ENCODE measurements at places on chromosomes 16 and 17.
A peak's percentile ranks its signal among the peaks of the same experiment; 100 is the strongest.

GRCh38 chr17:59954856-59955255 lies 9.7 kb downstream of the RNFT1 start:
- DNase-seq: no peak

- no peak for DNase-seq
Observed at GRCh38 chr17:16923097-16923903, 48.6 kb downstream of the TNFRSF13B start.

GRCh38 chr17:11461993-11462548 lies 136.2 kb upstream of the DNAH9 start:
- DNase-seq: no peak

- DNase-seq: no peak
Observed at GRCh38 chr17:80882323-80882722, 109.3 kb upstream of the CHMP6 start.

DNA sequence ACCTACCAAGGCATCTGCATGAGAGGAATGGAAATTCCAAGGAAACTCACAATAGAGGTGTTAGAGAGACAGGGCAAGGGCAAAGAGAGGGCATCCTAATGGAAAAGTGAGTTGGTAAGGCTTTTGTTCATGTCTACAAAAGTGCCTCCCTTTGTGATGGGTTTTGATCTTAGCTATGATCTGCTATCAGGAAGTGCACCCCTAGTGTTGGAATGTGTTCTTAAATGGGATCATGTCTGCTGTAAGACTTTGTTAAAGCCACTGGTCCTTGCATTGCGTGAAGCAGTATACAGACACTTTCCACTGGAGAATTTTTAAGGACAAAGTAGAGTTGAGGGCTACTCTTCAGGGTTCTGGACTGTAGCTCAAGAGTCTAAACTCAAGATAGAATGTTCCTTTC lies 92.0 kb downstream of the MAP2K6 start:
- DNase-seq: no peak

GRCh38 chr17:71976011-71976649 lies 144.7 kb upstream of the SOX9 start:
- DNase-seq: no peak

DNA sequence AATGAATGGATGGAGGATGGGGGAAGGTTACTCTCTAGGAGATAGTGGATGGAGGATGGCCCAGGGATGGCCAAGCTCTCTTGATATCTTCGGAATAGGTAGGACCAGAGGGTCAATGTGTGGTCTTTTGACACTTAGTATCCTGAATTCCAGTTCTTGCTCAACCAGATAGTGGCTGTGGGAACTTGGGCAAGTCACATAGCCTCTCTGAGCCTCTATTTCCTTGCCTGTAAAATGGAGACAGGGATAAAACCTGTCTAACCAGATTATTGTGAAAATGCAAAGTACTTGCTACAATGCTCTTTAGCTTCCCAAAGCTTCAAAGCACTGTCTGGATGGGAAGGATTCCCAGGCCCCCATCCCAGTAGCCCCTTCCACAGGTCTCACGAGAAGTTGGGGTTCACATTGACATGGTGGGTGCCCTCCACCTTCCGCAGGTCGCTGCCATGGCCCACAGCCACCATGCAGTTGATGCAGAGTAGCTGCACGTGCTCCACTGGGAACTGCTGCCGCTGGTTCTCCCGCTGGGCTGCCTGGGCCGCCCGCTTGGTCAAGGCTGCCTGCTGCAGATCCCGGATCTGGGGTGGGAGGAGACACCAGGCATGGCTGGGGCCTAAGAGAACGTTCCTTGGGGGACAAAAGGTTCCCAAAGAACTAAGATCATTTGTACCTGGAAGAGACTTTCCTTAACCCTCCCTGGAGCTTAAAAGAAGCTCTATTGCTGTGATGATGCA lies 5.1 kb upstream of the ZNF385C start:
- DNase-seq: no peak

DNA sequence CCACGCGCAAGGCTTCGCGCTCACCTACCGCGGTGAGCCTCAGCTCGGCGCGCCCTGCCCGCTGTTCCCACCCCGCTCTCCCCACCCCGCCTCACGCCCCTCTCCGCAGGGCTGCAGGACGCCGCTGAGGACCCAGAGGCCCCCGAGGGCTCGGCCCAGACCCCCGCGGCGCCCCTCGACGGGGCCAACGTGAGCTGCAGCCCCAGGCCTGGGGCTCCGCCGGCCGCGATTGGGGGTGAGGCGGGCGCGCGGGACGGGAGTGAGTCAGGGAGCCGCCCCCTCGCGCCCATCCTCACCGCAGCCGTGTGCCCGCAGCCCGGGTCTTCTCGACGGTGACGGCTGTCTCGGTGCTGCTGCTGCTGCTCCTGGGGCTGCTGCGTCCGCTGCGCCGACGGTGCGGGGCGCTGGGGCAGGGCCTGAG lies 1.9 kb upstream of the PAQR4 start:
- DNase-seq: no peak

DNA sequence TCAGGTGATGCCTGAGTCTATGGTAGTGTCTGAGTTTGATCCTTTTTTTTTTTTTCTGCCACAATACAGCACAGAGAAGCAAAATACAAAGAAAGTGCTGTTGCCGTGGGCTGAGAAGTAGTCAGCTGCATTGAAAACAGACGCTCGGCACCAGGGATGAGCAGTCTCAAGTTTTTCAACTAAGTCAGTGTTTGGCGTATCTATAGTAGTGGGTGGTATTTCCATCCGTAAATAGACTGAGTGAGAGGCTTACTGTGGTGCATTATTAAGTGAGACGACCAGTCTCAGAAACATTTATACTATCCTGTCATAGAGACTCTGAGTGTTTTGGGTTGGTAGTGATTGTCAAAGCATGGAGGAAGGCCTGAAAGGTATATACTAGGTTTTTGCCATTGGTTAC lies 221.3 kb downstream of the SNX29 start:
- DNase-seq: no peak

- no peak for DNase-seq
Observed at GRCh38 chr17:76132574-76133338, 8.3 kb downstream of the FOXJ1 start.

GRCh38 chr17:37607637-37608331 lies 1.4 kb downstream of the SYNRG start:
- no peak for DNase-seq

DNA sequence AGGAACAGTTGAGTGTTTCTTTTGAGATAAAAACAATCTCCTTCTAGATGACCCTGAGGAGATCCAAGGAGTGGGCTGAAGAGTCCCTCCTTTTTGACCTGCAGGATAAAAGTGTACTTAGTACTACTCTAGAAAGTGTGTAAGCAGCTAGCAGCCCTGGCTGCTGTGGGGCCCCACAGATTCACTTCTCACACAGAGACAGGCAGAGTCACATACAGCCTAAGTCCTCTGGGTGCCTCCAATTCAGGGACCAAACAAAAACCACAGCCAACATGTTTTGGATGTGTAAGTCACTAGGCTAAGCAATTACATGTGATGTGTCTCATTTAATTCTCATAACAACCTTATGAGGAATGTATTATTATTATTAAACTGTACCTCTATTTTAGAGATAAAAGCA lies 97.1 kb downstream of the TMEM100 start:
- no peak for DNase-seq

DNA sequence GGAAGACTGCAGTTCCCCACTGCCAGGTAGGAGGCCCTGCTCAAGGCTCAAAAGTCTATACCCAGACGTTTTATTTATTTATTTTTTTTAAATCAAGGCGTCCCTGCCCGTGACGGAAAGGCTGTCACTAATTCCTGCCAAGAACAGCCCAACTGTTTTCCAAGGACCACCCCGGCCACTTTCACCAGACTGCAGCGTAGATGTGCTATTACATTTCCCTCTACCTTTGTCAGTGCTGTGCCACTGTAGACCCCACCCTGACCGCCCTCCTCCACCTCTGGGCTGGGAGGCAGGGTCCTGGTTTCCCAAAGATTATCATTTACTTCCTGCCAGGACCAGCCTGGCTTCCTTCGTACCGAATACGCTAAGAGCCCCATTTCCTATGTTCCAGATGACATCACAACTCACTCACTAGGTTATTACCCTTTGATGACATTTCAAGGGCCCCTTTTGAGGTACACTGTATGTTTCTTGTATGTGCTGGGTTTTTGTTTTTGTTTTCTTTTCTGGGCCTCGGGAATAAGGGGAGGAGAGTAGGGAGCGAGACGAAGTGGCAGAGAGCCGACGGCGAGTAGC lies 6.3 kb upstream of the RNF227 start:
- no peak for DNase-seq

DNA sequence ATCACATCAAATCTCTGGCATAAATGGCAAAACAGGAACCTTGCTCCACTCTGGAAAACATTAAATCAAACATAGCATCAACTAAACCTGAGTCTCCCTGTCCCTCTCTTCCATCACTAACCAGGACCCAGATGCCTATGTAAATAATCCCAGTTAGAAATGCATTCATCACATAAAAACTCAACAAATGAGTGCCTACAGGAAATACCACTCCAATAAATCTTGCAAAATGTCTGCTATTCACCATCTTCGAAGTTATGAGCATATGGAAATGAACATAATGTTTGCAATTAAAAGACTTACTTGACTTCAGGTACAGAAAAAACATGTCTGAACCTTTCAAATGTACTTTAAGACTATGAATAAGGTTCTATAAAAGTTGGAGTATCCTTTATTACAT lies 425.0 kb downstream of the CDH11 start:
- DNase-seq: no peak

DNA sequence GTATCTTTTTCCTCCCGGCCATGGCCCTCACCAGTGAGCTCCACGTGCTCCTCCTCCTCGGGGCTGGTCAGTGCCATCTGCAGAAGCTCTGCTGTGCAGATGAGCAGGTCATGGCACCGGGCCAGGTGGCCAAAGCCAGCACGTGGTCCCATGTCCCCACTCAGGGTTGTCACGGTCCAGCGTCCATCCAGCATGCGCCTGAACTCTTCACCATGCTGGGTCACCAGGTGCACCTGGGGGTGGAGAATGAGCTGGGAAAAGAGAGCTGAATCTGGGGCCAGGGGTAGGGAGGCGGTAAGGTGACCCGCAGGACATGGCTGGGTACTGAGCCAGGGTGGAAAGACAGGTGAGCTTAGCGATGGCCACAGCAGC lies 1.3 kb downstream of the DHX58 start:
- DNase-seq: no peak

DNA sequence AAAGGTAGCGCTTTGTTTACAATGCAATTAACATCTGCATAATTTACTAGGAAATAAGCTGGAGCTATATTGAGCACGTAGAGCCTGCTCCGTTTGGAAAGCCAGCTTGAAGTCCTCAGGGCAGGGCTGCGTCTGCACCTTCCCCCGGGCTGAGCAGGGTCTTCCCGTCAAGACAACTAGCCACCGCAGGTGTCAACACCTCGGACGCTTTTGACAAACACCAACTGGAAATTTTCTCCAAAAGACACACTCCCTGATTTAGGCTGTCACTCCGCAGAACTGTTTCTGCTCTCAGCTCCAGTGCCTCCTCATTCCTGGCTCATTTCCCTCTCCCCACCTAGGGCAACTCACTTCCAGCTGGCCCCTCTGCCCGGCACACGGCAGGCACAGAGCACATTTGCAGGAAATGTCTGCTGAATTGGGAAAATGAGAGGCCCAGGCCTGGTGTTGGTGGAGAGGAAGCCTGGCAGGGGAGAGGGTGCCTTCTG lies 170.3 kb downstream of the MAF start:
- no peak for DNase-seq

DNA sequence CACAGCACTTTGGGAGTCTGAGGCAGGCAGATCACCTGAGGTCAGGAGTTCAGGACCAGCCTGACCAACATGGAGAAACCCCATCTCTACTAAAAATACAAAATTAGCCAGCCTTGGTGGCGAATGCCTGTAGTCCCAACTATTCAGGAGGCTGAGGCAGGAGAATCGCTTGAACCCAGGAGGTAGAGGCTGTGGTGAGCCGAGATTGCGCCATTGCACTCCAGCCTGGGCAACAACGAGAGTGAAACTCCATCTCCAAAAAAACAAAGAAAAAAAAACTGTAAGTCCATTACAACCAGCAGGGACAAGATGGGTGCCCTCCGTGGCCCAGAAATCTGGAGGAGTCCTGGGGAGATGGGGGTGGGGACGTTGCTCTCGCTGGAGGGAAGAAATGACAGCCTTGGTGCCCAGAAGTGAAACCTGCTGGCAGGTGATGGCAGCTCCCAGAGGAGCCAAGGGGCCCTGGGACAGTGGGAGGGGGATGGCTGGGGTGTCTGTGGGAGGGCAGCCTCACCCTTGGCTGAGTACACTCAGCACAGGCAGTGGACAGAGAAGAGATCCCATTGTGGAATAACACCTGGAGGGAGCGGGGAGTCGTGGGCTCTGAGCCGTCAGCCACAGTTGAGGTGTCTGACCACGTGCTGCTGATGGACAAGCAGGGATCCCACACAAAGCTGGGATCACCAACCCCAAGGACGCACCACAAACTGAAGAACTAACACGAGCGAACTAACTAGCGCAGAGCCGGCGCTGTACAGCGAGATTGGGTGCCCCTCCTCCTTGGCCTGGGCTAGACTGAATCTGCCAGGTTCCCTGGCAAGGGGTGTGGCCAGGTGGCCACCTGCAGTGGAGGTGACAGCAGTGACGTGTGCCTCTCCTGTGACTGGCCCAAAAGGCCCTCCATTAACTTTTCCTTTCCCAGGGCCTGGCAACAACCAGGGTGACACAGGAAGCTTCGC lies 46.9 kb upstream of the BAHCC1 start:
- DNase-seq: peak; percentile 52

DNA sequence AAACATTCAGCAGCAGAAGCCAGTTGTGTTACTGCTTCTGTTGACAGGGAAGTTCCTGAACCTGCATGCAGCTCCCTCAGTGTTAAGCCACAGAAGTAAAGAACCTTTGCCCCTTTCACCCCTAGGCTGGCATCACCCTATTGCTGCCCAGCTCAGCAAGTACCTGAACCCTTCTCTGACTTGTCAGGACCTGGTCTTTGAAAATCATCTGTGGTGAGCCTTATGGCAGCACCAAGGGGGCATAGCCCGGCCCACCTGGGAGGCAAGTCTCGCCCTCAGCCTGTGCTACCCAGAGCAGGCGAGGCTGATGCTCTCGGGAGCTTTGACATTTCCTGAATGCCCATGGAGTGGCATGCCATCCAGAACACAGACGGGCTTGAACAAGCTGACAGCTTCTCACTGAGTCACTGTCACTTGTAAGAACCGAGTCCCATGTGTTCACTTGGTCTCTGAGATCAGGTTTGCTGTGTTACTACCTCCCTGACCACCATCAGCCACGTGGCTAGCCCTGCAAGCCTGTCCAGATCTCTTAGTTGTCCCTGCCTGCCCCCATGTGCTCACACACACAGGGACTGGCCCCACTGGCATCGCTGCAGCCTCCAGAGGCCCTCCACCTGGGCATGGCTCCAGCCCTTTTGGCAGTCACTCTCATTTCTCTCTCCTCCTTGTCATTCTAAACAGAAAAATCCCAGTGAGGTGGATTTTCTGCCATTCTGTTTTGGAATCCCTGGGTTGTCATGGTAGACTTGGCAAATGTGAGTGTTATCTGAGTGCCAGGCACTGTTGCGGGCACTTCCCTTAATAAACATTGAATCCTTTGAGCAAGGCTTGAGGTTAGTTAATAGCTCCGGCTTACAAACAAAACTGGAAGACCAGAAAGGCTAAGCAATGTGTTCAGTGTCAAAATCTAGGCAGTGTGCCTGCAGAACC lies 2.9 kb upstream of the CARMIL2 start:
- DNase-seq: no peak
